Activated CD8-positive, alpha-beta memory T cell treated with anti-CD3 and anti-CD28 coated beads, Interleukin-2, amount 50 U/mL, for 4 hours (primary cell): ENCODE measurements at places on chromosomes 13 and 19.

- peak; percentile 70 for DNase-seq
These were observed 2.9 kb downstream of the WDR83 start for GRCh38 chr19:12669270-12670158.

DNA sequence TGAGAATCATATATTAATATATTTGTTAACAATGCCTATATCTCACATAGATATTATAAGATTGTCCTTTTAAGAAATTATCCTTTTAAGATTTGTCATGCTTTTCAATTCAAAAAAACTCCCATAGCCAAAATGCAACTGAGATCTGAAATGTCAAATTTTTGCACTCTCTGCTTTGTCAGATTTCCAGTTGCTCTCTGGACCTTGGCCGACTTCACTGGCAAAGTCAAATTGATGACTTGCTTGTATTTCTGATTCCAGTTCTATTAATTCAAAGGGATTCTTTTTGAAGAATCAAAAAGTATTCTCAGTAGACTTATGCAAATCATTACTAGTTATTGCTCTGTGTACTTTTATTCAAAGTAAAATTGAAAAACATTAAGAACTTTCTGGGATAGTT, 101.2 kb upstream of the SCEL start:
- no peak for DNase-seq

DNA sequence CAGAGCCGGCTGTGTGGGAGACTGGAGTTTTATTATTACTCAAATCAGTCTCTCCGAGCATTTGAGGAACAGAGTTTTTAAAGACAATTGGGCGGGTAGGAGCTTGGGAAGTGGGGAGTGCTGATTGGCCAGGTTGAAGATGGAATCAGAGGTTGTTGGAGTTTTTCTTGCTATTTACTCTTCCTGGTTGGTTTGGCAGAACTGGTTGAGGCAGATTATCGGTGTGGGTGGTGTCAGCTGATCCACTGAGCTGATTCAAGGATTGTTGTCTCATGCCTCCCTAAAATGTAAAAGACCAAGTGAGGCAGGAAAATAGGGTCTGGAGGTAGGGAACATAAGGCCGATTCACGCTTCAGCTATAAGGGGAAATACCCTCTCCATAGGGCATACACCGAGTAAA, 1.3 kb upstream of the TDRD12 start:
- no peak for DNase-seq

- no peak for DNase-seq
These were observed 1.7 kb upstream of the FSTL3 start for GRCh38 chr19:674282-675151.

DNA sequence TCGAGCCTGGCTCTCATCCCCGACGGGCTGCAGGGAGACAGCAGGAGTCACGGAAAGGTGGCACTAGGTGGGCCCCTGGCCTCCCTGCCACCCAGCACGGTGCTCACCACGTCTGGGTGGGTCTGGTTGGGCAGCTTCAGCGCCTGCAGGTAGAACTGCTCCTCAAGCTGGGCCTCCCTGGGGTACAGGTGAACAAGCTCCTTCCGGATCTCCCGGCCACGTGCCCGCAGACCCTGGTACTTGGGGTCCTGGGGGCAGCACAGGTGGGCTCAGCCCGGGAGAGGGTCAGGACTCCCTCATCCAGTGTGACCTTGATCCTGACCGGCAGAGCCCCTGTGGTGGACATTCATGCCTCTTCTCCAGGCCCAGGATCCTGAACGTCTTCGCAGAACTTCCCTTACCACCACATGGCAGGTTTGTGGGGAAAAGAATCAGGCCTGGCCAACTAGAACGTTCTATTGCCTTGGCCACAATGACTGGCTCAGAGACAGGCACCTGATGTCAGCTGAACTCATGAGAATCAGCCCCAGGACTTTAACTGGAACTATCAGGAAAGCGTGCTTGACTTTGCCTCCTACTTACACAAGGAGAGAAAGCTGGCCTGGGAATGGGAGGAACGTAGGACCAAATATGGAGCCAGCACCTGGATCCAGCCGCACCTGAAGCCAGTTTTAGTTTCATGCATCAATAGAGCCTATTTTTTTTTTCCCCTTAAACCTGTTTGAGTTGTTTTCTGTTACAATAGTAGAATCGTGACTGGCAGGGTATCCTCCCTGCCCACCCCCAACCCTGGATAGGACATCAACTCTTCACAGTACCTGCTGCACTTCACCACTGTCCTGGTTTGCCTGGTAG, 8.9 kb downstream of the SARS2 start:
- no peak for DNase-seq

DNA sequence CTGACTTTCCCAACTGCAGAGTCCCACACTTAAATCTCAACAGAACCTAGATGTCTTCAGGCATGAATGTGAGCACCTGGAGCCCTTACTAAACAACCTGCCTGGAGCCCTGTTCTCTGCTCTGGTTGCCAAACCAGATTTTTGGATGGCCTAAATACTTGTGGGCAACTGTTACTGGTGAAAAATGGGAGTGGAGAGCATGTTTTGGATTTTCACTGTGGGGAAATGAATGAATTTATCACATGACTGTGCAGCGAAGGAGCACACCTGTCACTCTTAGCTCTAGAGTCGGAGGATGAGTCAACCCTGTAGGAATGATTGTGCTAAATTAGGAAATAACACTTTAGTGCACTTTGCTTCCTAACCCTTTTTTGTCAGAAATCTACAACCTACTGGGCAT, 30.3 kb downstream of the SHISA2 start:
- no peak for DNase-seq

DNA sequence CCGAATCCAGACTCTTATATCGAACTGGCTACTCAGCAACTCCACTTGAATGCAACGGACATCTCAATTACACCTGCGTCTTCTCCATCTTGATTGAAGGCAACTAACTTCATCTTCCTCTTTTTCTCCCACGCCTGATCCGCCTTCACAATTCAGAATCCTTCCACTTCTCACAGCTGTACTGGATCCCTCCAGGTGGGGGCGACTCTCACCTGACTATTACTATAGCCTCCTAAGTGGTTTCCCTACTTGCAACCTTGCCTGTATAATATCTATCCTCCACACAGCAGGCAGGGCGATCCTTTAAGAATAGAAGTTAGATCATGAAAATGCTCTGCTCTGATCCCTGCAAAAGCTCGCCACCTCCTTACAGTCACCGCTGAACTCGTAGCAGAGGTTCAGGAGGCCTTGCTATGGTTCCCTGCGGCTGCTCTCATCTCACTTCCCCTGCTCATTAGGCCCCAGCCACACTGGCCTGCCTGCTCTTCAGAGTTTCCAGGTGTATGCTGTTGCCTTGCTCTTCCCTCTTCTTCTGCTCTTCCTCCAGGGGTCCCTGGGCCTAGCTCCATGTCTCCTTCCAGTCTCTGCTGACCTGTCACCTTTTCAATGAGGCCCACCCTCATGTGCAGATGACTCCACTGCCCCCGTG, 31.9 kb downstream of the RFXAP start:
- no peak for DNase-seq

GRCh38 chr13:79870123-79870522, 389.2 kb downstream of the NDFIP2 start:
- DNase-seq, result no peak

DNA sequence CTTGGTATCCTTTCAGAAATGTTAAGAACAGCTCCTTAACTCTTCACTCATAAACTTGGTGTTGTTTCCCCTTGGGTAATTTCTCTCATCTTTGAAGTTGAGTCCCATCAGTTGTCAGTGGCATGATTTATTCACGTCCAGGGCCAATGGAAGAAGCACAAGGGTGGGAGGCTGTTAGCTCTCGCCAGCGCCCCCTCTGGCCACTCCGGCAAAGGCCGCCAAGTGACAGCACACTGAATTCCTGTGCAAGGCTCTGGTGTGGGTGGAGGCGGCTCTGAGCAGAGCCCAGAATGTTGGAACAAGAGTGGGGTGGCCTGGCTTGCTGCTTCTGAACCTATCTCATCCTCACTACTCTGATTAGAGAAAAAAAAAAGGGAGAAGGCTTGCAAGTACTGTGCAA, 13.1 kb upstream of the MEDAG start:
- DNase-seq, result no peak

GRCh38 chr13:107736731-107737130, 478.6 kb downstream of the LIG4 start:
- DNase-seq, result no peak

- DNase-seq, result no peak
These were observed 845.8 kb downstream of the UQCRFS1 start for GRCh38 chr19:28367146-28367545.

GRCh38 chr19:39599116-39599515, 3.2 kb upstream of the LGALS13 start:
- no peak for DNase-seq

- peak; percentile 43 for DNase-seq
These were observed 10.5 kb upstream of the NTN5 start for GRCh38 chr19:48683349-48683748.

DNA sequence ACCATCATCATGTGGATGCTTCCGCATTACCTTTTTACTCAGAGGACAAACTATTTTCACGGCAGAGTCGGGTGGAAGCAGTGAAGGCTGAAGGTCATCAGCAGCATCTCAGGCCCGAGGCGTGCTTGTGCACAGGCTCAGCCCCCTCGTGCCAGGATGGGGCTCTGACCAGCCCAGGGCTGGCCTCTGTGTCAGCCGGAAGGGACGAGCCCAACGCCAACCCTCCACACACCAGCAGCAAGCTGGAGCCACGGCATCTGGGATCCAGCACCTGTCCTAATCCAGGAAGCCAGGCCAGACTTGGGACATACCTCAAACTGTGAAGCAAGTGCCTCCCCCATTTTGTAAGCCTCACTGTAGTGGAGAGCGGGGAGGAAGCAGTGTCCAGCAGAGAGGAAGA, 11.1 kb downstream of the MICOS13 start:
- no peak for DNase-seq

DNA sequence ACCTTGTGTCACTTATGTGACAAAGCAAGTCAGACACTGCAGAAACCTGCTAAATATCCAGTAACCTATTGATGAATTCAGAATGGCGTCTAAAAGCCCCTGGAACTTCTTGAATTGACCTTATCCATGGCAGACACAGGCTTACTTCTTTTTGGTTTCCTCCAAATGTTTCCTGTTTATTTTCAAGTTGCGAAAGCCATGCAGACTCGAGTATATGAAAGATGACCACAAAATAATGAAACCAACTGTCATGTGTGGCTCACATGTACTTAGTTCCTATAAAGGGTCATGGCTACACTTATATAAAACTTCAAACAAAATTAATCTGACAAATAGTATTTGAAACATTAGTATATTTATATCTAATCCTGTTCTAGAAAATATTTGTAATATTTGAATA, 113.1 kb upstream of the FNDC3A start:
- DNase-seq, result no peak

DNA sequence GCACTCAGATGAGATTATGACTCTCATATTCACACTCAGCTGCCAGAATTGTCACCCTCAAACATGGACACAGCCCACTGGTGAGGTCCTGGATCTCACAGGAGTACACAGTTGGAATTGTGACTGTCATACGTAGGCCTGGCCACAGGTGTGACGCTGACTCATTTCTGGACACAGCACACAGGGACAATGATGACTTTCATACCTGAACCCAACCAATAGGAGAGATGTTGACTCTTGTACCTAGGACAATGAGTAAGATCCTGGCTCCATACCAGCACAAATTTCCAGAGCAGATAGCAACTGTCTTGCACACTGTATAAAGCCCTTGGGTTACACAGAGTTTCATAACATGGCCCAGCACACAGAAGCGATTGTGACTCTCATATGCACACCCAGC, 46.4 kb downstream of the ZNF85 start:
- no peak for DNase-seq

GRCh38 chr13:80126389-80127068, 214.4 kb downstream of the SPRY2 start:
- no peak for DNase-seq

GRCh38 chr19:5893296-5893903, 10.2 kb downstream of the NDUFA11 start:
- no peak for DNase-seq

- DNase-seq, result peak; percentile 56
These were observed at the start of gene SYT3 for GRCh38 chr19:50639121-50640112. TSS of gene SYT3 (minus strand) at chr19:50639881. CDS start at chr19:50637411, 2,470 bp downstream.

DNA sequence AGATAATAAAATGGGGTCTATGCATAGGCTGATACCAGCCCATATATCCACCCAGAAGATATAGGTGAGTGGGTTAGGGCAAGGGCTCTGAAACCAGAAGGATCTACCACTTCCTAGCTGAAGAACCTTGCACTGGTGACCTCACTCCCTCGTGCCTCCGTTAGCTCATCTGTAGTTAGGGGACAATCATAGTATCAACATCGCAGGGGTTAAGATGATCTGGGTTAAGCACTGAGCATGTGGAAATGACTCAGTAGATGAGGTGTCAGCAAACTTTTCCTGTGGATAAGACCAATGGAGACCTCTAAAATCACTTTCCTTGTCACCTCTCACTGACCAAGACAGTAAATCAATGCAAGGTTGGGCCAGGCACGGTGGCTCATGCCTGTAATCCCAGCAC, 30.5 kb downstream of the TNFSF14 start:
- DNase-seq, result no peak
